ENCODE measurements at places on chromosomes 12 and 14. TPM values are rescaled to one million over a fixed set of nuclear protein-coding genes. Genes with fewer than 3 reads are reported as not detected.

GRCh38 chr14:74667758-74668157 lies 45.1 kb downstream of the AREL1 start:
- no peak for DNase-seq

The HELB gene
- total RNA-seq: 4.3 TPM

DNA sequence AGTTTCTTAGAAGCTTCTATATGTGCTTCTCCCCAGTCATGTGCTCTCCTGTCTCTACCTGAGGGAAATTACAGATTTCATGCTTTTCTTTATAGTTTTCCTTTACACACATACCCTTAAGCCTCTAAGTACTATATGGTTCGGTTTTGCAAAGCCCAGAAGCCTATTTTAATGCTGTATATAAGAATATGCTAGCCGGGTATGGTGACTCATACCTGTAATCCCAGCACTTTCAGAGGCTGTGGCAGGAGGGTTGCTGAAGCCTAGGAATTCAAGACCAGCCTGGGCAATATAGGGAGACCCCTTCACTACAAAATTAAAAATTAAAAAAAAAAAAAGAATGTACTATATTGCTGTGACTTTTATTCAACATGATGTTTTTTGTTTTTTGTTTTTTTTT lies 15.4 kb downstream of the DGLUCY start:
- no peak for DNase-seq

The GPX2 gene
- 10.3 TPM for total RNA-seq

GRCh38 chr12:64390275-64390851 lies at the start of gene C12orf56:
Gene C12orf56 (minus strand): TSS chr12:64390758. CDS start chr12:64390565, 193 bp downstream.
- DNase-seq: no peak

The KCNK10 gene
- 0.21 TPM for total RNA-seq

DNA sequence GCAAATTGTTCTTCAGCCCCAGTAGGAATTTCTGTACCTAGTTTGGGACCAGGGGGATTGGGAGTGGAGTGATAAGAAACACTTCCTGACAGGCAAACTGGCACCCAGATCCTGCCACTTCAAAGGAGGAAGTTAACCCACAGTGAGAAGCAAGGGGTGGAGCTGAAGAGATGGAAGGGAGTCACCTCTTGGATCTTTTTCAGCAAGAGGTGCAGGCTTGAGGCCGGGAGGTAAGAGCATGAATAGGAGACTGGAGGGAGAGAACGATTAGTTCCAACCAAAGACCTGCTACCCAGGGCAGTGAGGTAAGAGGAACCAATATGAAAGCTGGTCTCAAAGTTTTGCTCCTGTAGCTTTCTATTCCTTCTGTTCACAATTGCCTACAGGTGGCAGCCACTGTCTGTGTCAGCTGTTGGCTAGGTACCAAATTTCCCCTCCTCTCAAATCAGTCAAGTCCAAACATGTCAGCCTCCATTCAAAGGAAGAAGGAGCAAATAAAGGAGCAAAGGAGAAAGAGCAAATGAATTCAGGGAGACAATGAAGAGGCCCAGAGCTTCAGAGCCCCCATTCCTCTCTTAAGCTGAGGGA lies 14.9 kb upstream of the TAC3 start:
- DNase-seq: peak; percentile 80

The KRT6C gene
- 29.5 TPM for total RNA-seq

The PCED1B gene
- 10.3 TPM for total RNA-seq

- no peak for DNase-seq
These were observed 65.7 kb upstream of the DYRK2 start for GRCh38 chr12:67582844-67583243.

GRCh38 chr14:102933618-102934231 lies 11.3 kb downstream of the AMN start:
- DNase-seq: no peak

The LRRIQ1 gene
- total RNA-seq: 2.2 TPM

GRCh38 chr12:76006028-76006925 lies 25.3 kb downstream of the PHLDA1 start:
- DNase-seq: no peak

The OLR1 gene
- total RNA-seq: not detected

GRCh38 chr12:60101715-60102114 lies 505.9 kb downstream of the SLC16A7 start:
- peak; percentile 39 for DNase-seq

GRCh38 chr14:77714926-77715325 lies 7.0 kb downstream of the SLIRP start:
- no peak for DNase-seq

The KRT75 gene
- total RNA-seq: 26.5 TPM

DNA sequence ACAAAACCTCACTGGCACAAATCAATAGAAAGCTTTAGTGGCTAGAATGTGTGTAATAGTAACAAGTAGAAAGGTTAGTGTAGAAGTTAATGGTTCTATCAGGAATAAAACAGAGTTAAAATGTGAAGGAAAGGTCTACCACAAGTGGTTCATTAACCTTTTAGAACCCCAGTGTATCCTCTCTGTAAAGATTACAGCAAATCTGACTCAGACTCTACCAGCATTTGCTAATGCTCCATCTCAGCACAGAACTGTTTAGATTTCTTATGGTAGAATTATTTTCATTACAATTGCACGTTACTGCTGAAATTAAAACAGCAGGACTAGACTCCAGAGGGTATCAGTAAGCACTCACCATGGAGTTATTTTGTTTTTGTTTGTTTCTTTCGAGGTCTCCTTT lies 609.0 kb upstream of the LMO3 start:
- DNase-seq: no peak

The HVCN1 gene
- 0.33 TPM for total RNA-seq

The FOXN4 gene
- total RNA-seq: not detected

DNA sequence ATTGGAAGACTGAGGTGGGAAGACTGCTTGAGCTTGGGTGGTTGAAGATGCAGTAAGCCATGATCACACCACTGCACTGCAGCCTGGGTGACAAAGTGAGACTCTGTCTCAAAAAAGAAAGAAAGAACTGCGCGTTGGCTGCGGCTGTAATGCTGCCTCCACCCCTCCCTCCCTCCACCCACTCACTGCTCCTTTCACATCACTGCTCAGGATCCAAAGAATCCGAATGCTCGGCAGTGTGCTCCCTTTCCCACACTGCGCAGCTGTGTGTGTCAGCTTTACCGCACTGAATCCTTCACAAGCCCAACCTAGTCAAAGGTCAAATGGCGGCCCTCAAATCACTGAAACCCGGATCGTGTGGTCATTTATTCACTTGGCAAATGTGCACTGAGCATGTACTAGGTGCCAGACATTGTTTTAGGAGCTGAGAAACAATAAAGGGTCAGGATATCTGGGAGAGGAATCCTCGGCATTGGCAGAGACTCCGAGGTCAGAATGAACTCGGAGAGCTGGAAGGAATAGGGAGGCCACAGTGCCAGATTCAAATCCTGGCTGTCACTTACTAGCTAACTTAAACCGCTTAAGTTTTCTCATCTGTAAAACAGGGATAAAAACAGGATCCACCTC lies 11.5 kb upstream of the TDRD9 start:
- DNase-seq: no peak

DNA sequence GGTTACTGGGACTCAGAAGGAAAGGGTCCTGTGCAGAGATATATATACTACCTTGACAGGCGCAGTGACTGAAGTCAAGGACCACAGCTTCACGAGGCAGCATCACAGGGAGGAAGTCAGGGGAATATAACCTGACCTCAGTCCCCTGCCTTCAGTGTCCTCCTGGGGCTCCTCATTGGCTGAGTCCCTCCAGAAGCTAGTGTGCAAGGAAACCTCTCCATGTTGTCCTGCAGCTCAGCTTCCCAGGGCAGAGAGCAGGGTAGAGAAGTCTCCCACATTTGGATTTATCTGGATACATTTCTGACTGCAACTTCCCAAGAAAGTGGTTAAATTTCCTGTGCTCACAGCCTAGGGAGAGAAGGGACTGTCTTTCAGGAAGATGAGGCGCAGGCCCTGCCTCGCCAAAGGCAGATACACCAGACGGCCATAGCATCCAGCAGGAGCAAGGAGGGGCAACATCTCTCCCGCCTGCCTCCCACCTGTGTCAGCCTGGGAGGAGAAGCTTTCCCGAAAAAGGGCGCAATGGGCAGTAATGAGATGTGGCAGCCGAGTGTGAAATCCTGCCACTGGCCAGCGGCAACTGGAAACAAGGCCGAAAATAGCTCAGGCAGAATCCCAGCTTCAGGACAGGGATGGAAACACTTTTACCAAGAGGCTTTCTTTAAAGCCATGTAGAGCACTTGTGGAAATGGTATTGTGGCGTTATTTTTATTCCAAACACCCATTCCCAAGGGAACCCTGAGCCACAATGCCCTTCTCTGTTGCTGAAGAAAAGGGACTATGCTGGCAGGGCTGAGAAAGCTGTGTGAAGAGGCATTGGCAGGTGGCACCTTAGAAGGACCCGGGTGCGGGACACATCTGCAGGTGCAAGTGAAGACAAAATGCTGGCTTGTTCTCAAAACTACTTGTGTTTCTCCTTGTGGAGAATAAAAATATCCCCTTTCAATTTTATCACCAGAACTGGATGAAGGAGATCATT lies 54.9 kb upstream of the HIF1A start:
- DNase-seq: no peak

The TAS2R7 gene
- 0.33 TPM for total RNA-seq

The GOLGA3 gene
- 83.5 TPM for total RNA-seq

The DDX55 gene
- 22.5 TPM for total RNA-seq

DNA sequence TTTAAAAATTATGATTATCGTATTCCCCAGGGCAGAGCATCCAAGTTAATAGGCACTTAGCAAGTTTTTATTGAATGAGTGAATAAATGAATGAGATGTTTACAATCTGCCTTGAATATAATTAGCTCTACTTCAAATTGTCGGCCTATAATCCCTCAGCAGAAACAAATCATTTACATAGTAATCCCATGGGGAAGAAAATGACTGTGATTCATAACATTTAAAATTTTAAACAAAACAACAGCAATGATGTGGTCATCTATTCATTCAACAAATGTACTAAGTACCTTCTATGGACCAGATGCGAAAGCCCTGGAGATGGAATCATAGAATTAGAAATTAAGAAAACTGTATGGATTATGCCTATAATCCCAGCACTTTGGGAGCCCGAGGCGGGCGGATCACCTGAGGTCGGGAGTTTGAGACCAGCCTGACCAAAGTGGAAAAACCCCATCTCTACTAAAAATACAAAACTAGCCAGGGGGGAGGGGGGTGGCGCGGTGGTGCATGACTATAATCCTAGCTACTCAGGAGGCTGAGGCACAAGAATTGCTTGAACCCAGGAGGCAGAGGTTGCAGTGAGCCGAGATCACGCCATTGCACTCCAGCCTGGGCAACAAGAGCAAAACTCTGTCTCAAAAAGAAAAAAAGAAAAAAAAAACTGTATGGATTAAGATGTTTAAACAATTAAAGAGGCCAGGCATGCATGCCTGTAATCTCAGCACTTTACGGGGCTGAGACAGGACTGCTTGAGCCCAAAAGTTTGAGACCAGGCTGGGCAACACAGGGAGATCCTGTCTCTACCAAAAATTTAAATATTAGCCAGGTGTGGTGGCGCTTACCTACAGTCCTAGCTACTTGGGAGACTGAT lies 17.7 kb upstream of the MDM2 start:
- DNase-seq: no peak

DNA sequence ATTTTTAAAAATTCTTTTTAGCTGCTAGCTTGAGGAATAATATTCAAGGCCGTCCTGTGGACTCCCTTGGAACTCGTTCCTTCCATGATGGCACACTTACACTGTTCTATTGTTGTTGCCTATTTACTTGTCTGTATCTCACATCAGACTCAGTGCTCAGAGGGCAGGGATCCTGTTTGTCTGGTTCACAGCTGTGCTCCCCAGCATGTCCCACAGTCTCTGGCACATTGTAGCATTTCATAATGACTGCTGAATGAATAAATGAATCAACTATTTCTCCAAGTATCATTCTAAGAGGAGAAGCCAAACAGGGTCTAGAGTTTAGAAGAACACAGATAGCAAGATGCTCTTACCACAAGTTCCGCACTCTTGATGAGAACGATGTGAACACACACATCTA lies 48.0 kb downstream of the NTN4 start:
- no peak for DNase-seq

The IGF1 gene
- not detected for total RNA-seq

The DIP2B gene
- total RNA-seq: 98.0 TPM

The ZBTB1 gene
- total RNA-seq: 52.2 TPM

The ISM2 gene
- total RNA-seq: 0.24 TPM

The PRORP gene
- total RNA-seq: 53.2 TPM
